Umbilical cord (tissue), 2 donors: ENCODE measurements at places on chromosomes 4 and X. TPM values are rescaled to one million over a fixed set of nuclear protein-coding genes. Genes with fewer than 3 reads are reported as not detected.

DNA sequence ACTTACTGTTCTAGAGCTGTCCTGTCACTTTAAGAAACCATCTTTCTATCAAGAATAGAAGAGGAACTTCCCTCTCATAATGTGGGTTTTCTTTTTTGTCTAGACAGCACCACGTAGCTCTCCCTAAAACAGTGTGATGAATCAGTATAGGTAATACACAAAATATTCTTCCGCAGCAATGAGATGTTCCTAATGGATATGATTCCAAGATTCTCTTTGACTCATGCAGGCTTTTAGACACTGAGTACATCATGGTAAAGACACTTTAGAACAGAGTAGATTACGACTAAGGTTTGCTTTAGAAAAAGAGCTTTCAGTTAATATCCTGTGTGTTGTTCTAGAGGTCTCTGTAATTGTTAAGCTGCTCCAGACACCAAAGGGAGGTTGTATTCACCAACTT lies 69.8 kb downstream of the PTTG2 start:
- DNase-seq: peak; percentile 46

DGAT2L6 gene
- total RNA-seq: 0.96 TPM

- no peak for DNase-seq
These were observed 85.4 kb downstream of the PHKA2 start for GRCh38 chrX:18898492-18898891.

PJA1 gene
- 56.6 TPM for total RNA-seq

GRCh38 chr4:176034936-176035335 lies 30.7 kb upstream of the WDR17 start:
- DNase-seq: no peak

TEX13B gene
- total RNA-seq: 1.2 TPM

DNA sequence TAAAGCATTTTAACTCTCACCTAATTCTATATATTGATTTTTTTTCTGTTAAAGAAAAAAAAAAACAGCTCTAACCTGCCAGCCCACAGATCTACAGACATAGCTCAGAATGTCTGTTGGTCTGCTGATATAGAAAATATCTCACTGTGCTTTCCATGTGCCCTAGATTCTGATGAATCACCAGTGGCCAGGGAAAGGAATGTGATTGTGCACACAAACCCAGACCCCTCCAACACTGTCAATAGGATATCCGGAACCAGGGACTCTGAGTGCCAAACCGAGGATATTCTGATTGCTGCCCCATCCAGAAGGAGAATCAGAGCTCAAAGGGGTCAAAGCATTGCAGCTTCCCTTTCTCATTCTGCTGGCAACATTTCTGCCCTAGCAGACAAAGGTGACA lies 12.1 kb upstream of the SCML1 start:
- DNase-seq: no peak

HS6ST2 gene
- total RNA-seq: 23.4 TPM

TCP11X2 gene
- total RNA-seq: not detected

DNA sequence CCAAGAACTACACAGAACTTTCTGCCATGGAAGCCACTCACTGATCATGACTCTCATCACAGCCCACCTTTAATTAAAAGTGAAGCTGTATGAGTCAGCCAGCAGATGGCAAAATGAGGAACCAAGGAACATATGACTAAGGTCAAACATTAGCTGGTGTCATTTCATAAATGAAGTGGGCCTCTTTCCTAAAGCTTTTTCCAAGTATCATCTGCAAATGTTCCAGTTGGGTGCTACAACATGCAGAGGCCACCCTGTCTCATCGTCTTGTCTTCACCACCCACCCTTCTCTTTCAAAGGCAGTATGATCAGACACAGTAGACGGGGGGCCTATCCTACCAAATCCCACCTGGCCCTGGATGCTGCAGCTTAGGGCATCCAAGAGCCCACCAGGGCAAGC lies 9.2 kb upstream of the EOLA1 start:
- DNase-seq: no peak

SLC25A4 gene
- total RNA-seq: 12.5 TPM

- no peak for DNase-seq
These were observed 271.9 kb downstream of the GPM6A start for GRCh38 chr4:175540151-175540550.

- DNase-seq: no peak
These were observed 11.2 kb downstream of the USP9X start for GRCh38 chrX:41096339-41096955.

DNA sequence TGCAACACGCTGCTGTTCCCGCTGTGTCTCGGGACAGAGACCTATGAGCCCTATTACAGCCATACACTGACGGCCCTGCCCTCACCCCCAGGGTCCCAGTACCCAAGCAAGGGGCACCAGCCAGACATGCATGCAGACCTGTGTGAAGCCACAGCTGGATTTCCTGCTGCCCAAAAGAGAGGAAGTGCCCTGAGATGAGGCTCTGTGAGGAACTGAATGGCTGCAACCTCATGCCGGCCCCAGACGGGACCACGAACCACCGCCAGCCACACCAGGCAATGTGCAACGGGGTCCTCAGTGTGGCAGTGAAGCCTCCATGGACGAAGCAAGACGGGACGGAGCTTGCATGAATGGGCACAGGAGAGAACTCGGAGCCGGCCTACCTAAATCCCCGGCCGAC lies 21.1 kb downstream of the CTBP1 start:
- DNase-seq: no peak

- peak; percentile 88 for DNase-seq
These were observed 177.4 kb upstream of the SCML1 start for GRCh38 chrX:17559728-17560379.

DNA sequence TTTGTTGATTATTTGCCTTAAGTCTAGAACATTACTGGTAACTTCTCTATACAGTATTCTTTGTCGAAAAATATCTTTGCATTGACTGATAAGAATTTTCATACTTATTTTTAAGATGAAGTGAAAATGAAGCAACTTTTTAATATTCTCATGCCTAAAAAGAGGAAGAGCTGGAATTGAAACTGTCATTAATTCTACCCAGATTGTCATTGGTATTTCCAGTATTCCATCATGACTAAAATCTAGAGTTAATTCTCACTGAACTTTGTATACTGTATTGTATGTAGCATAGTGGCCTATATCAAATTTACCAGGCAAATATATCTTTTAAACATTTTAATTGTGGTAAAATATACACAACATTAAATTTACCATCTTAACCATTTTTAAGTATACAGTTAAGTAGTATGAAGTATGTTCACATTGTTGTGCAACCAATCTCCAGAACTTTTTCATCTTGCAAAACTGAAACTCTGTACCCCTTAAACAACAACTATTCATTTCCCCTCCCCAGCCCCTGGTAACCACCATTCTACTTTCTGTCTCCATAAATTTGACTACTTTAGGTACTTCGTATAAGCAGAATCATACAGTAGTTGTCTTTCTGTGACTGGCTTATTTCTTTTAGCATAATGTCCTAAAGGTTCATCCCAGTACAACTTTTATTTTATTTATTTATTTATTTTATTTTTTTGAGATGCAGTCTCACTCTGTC lies 24.3 kb upstream of the ZNF41 start:
- no peak for DNase-seq

DNA sequence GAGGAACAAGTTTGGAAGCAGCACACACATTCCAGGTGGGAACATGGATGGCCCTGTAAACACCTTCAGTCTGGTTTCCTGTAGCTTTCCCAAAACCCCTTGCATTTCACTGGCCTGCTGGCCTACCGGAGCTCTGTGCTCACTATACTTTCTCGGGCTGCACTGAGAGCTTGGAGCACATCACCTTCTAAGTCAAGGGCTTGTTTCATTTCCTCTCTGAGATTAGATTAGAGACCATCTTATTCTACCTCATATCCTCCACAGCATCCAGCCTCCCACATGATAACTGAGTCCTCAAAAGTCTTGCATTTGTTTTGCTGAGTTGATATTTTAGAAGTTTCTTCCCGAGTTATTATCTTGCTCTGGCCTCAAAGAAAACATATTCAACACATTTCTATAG lies 147.7 kb downstream of the RASL11B start:
- no peak for DNase-seq

DNA sequence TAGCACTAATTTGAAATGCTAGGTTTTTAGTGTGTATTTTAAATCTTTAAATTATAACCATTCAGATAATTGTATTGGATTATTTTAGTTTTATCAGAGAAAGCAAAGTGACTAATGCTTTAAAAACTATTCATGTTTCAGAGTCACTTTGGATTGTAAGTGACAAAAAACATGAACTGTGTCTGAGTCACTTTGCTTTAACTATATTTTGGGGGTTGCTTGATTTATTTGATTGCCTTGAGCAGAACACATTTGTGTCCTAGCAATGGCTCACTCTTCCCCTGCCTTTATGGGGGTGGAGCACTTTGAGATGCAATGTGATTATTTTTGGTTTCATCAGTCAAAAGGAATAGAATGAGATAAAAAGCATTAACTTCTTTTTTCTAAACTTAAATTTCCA lies 188.4 kb upstream of the ARX start:
- DNase-seq: no peak

DNA sequence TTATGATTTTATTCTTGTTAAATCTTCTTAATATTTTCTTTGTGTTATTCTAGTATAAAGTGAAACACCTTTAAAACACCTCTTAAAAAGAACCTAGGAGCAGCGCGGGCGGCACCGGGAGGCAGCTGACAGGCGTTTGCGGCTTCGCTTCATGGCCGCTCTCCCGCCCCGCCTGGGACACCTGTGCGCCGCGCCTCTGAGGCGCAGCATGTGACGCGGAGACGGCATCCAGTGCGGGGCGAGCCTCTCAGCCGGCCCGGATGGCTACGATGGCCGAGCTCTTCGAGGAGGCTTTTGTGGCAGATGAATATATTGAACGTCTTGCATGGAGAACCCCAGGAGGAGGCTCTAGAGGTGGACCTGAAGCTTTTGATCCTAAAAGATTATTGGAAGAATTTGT lies 1592.7 kb downstream of the TECRL start:
- DNase-seq: no peak

DNA sequence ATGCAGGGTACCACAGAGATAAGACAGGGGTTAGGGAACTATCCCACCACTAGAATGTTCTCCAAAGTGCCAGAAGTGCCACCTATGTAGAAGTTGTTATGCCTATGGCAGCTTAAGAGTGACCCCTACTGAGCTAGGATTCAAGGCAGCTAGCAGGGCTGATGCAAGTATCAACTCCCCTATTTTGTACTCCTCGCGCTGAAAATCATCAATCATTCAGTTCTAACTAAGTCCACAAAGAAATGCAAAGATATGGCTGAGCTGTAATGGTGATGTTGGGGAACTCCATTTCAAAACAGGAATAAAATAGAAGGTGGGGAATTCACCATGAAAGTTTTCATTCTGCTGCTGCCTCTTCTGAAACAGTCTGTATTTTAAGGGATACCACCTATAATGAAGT lies 13.8 kb downstream of the ACSL4 start:
- DNase-seq: no peak

DNA sequence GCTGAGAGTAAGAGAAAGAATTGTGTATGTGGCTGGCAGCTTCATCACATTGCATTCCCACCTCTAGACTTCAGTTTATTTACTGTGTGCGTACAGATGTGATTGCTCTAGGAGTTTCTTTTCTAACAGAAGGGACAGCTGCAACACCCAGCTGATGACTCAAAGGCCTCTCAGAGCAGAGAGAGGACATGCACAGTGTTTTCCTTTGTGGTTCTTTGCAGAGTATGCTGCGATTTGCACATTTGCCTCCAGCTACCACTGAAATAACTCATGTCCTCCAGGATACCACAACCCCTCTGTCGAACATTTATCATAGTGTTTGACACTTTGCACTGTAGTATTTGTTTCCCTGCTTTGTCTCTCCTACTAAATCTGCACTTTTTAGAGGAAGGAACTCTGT lies 294.1 kb downstream of the STIM2 start:
- DNase-seq: peak; percentile 18

DNA sequence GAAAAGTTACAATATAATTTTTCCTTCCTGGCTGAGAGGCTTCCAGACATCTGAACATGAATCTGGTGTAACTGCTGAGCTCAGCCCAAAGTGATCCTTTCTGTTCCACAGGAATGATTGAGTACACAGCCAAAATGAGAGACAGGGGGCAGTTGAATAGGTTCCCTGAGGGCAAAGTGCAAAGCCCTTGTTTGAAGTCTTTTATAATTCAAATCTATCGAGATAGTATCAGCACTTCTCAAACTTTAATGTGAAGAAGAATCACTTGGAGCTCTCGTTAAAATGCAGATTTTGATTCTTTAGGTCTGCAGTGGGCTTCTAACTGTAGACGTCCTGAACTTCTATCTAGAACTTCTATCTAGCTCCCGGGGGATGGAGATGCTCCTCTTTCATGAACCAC lies 54.4 kb upstream of the BMP2K start:
- no peak for DNase-seq

- DNase-seq: no peak
These were observed 71.2 kb downstream of the SLC10A7 start for GRCh38 chr4:146450524-146450923.

IL1RAPL1 gene
- 0.24 TPM for total RNA-seq

GRCh38 chr4:181959121-181959520 lies 284.1 kb upstream of the TENM3 start:
- DNase-seq: no peak

LONRF3 gene
- not detected for total RNA-seq

DNA sequence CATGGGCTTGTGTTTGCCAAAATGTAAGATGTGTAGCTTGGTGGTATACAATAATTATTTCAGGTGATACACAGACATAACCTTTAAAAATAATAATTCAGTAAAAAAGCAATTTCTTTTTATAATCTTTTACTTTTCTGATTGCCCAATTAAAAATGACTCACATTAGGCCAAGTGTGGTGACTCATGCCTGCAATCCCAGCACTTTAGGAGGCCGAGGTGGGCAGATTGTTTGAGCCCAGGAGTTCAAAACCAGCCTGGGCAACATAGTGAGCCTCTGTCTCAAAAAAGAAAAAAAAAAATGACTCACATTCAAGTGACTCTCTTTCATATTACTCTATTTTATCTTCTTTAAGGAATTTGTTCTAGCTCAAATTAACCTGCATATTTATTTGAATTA lies 449.4 kb upstream of the HTR2C start:
- DNase-seq: no peak

- no peak for DNase-seq
These were observed 110.5 kb upstream of the FAM47C start for GRCh38 chrX:36897690-36898089.

DNA sequence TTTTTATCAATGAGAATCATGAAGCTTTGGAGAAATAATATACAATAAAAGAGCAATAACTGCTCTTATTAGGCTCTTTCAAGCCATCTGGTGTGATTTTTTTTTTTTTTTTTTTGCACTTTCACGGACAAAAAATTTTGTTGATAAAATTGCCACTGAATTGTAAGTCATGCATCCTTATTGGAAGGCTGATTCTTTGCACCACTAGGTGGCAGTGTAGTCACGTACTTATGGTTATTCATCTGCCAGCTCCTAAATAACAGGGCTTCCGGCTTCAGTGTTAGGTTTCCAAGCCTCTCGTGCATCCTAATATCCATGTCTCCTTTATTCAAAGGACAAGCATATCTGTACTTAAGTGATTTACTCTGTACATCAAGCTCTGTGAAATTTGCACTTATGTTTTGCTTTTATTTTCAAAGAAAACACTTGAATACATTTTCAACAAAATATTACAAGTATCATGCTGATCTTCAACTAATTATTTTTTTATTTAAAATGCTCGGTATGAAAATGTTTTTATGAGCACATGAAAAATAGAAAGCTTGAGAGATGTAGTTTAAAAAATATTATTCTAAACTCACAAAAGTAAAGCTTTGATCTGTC lies 1578.3 kb upstream of the TENM3 start:
- DNase-seq: peak; percentile 84

GAGE12E gene
- total RNA-seq: not detected
